ENCODE measurements at places on chromosomes 13 and 19.

DNA sequence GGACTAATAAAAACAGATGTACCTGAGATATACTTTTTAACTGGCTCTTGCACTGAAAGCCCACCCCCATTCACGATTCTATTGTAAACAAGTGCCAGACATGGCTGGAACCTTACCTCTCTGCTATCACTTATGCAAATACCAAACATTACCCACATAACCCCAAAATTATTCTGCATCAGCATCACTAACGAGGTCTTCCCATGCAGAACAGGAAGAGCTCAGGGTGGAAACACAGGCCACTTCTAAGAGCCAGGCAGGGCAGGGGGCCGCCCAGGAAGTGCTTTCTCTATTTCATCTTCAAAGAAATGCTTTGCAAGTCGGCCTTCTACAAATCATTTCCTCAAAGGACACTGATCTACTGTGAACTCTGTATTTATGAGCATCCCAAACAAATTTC is 7.3 kb downstream of the IRS2 start:
- no peak for DNase-seq

DNA sequence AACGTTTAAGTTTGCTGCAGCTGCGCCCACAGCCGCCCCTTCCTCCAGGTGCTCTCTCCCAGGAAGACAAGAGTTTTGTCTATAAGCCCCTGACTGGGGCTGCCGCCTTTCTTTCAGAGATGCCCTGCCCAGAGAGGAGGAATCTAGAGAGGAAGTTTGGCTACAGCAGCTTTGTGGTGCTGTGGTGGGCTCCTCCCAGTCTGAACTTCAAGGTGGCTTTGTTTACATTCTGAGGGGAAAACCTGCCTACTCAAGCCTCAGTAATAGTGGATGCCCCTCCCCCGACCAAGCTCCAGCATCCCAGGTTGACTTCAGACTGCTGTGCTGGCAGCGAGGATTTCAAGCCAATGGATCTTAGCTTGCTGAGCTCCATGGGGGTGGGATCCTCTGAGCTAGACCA is 6.4 kb upstream of the ERICH6B start:
- no peak for DNase-seq

- no peak for DNase-seq
Measured at GRCh38 chr13:58085819-58086218, 454.3 kb downstream of the PCDH17 start.

DNA sequence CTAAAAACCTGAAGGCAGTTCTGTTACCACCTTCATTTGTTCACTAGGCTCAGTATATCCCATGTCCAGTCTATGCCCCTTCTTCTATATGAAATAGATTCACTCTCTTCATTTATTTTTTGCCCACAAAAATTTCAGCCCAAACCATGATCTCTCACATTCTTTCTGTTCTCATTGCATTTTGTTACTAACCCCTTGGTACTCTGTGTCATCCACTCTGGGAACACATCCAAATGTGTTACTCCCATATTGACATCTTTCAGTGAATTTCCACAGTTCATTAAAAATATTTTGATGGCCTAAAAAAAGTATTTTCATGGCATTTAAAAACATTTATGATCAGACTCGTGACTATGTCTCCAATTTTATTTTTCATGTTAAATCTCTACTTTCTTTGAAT is 378.9 kb downstream of the SLITRK1 start:
- no peak for DNase-seq

DNA sequence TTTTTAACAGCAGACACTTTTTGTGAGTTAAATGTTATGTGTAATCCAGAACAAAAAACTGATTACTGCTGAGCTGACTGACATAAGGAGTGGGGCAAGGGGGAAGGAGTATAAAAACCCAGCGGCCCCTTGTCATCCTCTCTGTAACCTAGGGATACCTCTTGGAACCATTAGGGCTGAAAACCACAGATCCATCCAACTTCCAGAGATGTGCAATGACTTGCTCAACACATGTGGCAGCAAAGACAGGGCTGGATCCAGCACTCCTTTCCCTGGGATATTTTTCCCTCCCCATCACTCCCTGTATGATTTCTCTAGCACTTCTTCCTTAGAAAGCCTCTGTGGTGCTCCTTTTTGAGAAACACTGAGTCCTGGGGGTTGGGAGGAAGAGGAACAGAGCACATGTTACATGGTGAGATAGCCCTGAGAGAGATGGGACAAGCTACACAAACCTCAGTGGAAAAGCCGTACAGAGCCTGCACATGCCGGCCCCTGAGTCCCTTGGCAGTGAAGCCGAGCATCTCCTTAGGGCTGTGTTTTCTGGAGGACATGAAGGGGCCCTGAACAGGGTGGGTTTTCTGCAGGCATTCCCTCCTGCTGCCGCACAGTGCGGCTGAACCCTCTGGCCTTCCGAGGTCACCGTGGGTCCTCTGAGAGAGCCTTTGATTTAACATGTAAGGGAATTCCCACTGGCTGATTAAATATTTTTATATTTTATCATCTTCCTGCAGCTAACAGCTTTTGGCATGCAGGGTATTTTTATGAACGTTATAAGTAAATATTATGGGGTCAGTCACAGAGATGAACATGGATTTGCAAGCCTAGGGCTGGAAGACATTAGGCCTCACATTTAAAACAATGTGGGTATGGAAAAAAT is 219.9 kb downstream of the COG6 start:
- DNase-seq, result peak; percentile 56

DNA sequence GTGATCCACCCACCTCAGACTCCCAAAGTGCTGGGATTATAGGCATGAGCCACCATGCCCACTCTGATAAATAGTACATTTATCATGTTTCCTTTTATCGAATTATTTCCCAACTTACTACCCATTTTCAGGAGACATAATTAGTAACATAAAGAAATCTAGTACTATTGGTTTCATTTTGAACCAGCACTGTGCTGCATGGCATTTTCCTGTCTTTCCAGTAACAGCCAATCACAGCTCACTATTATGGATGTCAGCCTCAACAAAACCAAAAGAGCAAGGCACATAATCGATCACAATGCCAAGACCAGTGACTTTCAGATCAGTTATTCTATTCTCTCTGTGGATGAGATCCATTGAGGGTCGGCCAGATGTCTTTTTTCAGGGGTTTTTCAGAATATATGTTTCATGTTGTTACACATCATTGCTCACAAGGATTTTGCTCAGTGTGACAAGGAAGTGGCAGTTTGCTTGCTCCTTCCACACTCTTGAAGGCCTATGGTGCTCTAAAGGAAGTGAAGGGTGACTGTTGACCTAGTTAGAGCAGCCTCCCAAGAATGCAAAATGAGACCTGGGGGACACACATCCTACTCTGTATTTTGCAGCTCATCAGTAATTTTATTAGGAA is 233.4 kb downstream of the KCNRG start:
- no peak for DNase-seq

DNA sequence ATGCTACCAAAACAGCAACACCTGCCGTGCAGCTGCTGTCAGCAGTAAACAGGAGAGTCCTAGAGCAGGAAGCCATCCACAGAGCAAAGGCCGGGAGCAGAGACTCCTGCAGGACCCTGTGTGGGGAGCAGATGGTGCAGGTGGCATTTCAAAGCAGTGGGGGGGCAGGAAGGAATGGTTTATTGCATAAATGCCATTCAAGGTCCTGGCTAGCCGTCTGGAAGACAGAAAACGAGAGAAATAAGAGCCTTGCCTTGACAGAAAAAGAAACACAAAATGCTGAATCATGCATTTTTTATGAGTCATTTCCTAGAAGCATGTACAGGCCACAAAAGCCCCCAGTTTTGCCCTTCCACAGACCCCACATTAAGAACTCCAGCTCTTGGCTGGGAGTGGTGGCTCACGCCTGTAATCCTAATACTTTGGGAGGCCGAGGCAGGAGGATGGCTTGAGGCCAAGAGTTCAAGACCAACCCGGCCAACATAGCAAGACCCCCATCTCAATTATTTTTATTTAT is 5.4 kb downstream of the RSPH6A start:
- no peak for DNase-seq

- DNase-seq, result no peak
Measured at GRCh38 chr13:25276748-25277147, 10.5 kb downstream of the MTMR6 start.

DNA sequence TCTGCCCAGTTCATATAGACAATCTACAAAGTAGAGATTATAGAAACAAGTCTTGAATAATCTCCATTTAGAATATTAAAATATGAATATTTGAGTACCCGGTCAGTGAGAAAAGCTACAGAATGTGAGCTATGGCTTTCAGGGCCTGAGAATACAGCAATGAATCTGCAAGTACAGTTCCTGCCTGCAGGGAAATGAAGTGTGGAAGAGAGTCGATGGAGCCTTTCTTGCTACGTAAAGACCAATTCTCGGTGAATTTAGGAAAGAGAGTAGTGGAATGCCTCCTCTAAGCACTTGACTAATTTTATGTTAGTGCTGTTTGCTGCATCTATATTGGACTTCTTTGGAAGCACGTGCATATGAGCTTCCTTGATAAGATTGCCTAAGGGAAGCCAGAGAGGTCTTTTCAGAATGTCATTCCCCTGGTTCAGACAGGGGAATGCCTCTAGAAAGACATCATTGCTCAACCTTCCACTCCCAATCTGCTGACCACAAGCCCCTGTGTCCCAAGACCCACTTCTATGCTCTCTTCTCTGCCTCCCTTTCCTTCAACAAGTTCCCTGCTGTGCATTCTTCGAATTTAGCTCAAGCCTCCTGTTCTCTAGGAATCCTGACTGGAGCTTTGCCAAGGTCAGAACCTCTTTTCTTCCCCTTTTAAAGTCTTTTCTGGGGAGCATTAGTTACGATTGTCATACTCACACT is 41.9 kb downstream of the GPC6 start:
- DNase-seq, result no peak

DNA sequence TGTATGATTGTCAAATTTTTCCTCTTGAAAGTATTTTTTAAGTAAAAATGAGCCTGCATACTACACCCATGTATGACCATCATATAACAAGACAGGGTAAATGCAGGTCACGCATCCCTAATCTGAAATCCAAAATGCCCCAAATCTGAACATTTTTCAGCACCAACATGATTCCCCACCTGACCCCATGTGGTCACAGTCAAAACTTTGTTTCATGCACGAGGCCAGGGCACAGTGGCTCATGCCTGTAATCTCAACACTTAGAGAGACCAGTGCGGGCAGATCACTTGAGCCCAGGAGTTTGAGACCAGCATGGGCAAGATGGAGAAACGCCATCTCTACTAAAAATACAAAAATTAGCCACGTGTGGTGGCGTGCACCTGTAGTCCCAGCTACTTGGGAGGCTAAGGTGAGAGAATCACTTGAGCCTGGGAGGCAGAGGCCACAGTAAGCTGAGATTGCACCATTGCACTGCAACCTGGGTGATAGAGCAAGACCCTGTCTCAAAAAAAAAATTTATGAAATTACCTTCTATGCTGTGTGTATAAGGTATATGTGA is 63.7 kb upstream of the NPAS1 start:
- DNase-seq, result no peak

Measured in ovary (tissue), 10 donors.